ENCODE measurements at places on chromosomes 12 and 14. TPM values are rescaled to one million over a fixed set of nuclear protein-coding genes. Genes with fewer than 3 reads are reported as not detected.

Gene PIWIL1
- total RNA-seq = not detected

DNA sequence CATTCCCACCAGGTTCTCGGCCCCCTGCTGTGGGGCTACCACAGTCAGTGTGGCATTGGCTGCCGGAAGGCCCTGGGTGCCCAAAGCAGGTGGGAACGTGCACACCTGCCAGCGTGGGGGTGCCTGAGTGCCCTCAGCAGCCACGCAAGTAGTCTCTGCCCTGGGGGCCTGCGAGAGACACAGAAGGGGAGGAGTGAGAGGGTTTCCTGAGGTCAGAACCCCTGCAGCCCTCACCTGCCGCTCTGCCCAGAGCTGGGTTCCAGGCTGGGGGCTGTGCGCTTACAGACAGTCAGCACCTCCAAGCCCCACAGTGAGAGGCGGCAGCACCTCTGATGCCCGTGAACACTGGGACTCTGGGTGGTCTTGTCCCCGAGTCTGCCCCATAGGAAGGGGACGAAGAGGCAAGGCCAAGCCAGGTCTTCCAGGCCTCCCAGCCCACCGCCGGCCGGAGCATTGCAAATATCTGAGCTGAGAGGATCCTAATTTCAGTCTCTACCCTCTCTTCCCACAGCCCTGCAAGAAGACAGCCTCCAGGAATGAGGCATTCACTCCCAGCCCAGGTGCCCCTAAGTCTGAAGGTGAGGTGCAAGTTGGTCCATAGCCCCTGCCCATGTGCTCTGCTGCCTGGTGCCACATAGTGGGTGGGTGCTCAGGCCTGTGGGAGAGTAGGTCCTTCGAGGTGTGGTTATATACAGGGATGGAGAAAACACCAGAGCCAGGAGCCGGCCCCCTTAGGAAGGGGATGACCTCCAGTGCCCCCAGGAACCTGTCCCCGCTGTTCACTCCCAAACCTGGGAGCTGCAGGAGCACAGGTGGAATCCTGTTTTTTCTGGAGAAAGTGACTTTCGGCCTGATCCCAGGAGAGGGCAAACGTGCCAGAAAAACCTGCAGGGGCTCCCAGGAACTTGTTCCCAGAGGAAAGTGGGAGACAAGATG lies 291.1 kb upstream of the RTL1 start:
- DNase-seq = no peak

DNA sequence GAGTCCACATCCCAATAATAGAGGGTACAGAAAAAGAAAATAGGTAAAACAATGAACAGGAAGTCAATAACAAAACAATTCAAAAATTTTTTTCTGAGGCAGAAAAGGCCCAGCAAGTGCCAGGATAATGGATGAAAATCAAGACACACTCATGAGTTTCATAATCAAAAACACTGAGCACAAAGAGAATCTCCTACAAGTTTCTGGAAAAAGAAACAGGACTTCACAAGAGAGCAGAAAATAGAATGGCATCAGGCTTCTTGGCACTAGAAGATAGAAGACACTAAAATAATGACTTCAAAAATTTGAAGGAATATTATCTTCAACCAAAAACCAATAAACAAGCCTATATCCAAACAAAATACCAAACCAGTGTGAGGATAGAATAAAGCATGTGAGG lies 36.8 kb downstream of the DMAC2L start:
- DNase-seq = no peak

Gene PLEK2
- total RNA-seq = 1.9 TPM

GRCh38 chr14:37063467-37064240 lies 108.8 kb downstream of the SLC25A21 start:
- DNase-seq = no peak

- DNase-seq = no peak
These were observed 109.3 kb upstream of the TMTC1 start for GRCh38 chr12:29893002-29893401.
